ENCODE measurements at places on chromosomes 16 and 17. TPM values are rescaled to one million over a fixed set of nuclear protein-coding genes. Genes with fewer than 3 reads are reported as not detected.
A peak's percentile ranks its signal among the peaks of the same experiment; 100 is the strongest.

DNA sequence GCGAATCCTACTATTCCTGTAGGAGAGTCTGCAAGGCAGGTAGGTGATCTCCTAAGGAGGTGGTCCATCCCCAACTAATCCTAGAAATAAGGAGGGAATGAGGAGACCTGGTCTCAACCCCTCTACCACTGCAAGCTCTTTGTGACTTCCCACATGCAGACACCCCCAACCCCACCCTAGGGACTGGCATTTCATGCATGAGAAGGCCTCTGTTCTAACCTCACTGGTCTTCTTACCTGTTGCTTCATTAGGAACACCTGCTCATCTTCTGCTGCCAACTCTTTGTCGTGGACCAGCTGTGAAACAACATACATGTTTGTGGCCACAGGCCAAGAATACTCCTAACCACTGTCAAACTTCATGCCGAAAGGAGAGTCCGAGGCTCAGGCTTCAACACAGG lies 22.6 kb downstream of the DYNC1LI2 start:
- H3K4me1 ChIP-seq, result no peaks in the 10 kb centered on the region
- H3K27me3 ChIP-seq, result no peaks in the 10 kb centered on the region
- H3K4me3 ChIP-seq, result no peak overlapping the region
- H3K36me3 ChIP-seq, result peaks cover 85% of the 10 kb centered on the region
- DNase-seq, result no peak

GRCh38 chr17:37219876-37220606 lies 155.7 kb upstream of the C17orf78 start:
- H3K36me3 ChIP-seq, result no peaks in the 10 kb centered on the region
- no peaks in the 10 kb centered on the region for H3K4me1 ChIP-seq
- H3K27me3 ChIP-seq, result no peaks in the 10 kb centered on the region
- no peak for DNase-seq
- H3K27ac ChIP-seq, result no peak overlapping the region

DNA sequence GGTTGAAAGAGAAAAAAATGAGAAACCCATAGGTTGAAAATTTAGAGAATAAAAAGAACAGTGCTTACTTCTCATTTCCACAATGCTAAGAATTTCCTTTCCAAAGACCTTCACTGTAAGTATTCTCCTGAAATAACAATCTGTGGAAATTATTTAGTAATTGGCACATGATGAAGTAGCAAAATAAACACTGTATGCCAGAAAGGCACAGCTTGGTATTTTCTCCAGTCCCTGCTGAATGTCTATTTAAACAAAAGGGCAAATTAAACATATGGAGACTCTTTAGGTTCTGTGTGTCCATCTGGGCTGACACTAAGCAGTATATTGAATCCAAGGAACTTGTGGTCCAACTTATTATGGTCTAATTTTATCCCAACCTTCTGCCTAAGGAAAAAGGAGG lies 46.1 kb downstream of the CHCT1 start:
- no peaks in the 10 kb centered on the region for H3K4me1 ChIP-seq
- H3K27me3 ChIP-seq, result no peaks in the 10 kb centered on the region
- H3K36me3 ChIP-seq, result no peaks in the 10 kb centered on the region

- peaks cover 26% of the 10 kb centered on the region for H3K4me1 ChIP-seq
- no peaks in the 10 kb centered on the region for H3K36me3 ChIP-seq
- peak overlapping the region; percentile 92 for H3K27ac ChIP-seq
Observed at GRCh38 chr16:3283543-3284447, 504 bp downstream of the ZNF263 start.

Gene SLC38A8
- total RNA-seq, result not detected

GRCh38 chr17:78779850-78780249 lies 2.2 kb downstream of the CYTH1 start:
- peak overlapping the region; percentile 94 for H3K27ac ChIP-seq
- peaks cover 42% of the 10 kb centered on the region for H3K4me1 ChIP-seq
- H3K27me3 ChIP-seq, result no peaks in the 10 kb centered on the region
- DNase-seq, result peak; percentile 86

DNA sequence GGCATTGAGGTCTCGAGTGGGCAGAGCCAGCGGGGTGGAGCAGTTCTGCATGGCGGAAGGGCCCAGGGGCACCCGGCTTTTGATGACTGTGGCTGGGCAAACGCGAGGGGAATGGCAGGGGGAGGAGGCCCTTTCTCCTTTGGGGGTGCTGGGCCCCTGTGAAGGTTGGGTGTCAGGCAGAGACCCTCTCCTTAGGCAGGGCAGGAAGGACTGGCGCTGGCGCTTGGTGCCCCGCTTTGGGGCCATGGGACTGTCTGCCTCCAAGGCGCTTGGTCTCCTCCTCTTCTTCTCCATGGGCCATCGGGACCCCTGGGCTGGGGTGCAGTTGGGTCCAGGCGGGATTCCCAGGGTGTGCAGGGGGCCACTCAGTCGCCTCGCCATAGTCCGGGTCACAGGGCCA lies 12.8 kb upstream of the GFAP start:
- no peaks in the 10 kb centered on the region for H3K36me3 ChIP-seq
- no peaks in the 10 kb centered on the region for H3K4me1 ChIP-seq
- H3K4me3 ChIP-seq, result no peak overlapping the region
- no peaks in the 10 kb centered on the region for H3K27me3 ChIP-seq
- no peak overlapping the region for H3K27ac ChIP-seq

- H3K4me1 ChIP-seq, result peaks cover 3% of the 10 kb centered on the region
- peak; percentile 75 for DNase-seq
- no peaks in the 10 kb centered on the region for H3K36me3 ChIP-seq
Observed at GRCh38 chr16:88505405-88506082, 52.5 kb downstream of the ZFPM1 start.

- H3K27ac ChIP-seq, result no peak overlapping the region
- peaks cover 34% of the 10 kb centered on the region for H3K4me1 ChIP-seq
- H3K4me3 ChIP-seq, result no peak overlapping the region
- no peaks in the 10 kb centered on the region for H3K36me3 ChIP-seq
- H3K27me3 ChIP-seq, result no peaks in the 10 kb centered on the region
- DNase-seq, result no peak
Observed at GRCh38 chr17:63596856-63597586, 3.7 kb upstream of the TACO1 start.

GRCh38 chr17:45123930-45124796 lies 8.2 kb downstream of the PLCD3 start:
- no peak overlapping the region for H3K27ac ChIP-seq
- no peak for DNase-seq
- no peak overlapping the region for H3K4me3 ChIP-seq
- no peaks in the 10 kb centered on the region for H3K4me1 ChIP-seq

GRCh38 chr16:73010150-73010676 lies 37.7 kb downstream of the ZFHX3 start:
- no peaks in the 10 kb centered on the region for H3K27me3 ChIP-seq
- no peaks in the 10 kb centered on the region for H3K36me3 ChIP-seq
- no peak overlapping the region for H3K27ac ChIP-seq
- H3K4me3 ChIP-seq, result no peak overlapping the region
- H3K4me1 ChIP-seq, result no peaks in the 10 kb centered on the region
